Stimulated activated CD8-positive, alpha-beta memory T cell treated with anti-CD3 and anti-CD28 coated beads, Interleukin-2, amount 100 ng/mL, for 1 hour (primary cell): ENCODE measurements at places on chromosomes 4 and X.

DNA sequence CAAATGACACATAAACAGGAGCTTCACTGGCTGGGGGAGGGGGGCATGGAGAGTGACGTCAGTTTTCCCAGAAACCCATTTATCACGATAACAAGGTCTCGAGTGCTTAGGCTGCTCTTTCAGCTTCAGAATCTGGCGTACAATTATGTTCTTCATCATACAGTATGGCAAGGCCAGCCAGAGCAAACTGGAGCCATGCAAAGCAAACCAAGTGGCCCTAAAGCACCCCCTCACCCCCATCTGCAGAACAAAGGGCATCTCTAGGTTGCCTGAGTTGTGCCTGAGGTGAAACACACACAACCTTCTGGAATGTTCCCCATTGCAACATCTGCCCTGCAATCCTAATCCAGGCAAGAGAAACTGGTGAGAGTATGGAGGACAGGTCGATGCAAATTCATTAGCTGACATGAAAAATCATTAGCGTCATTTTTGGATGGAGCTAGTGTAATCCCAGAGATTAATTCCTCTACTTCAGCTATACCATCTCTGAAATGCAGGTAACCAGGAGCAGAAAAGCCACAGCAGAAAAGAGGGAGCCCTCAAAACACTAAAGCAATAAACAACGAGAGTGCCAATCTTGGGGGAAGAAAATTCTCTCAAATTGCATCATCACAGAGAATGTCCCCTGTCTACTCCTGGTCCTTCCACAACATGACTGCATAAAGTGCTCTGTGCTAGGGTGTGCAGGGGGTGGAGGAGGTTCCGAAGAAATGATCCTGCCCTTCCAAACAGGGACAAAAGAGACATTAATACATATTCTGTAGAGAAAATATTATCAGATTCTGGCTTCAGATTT lies 1.8 kb downstream of the SEPTIN6 start:
- no peak for DNase-seq

DNA sequence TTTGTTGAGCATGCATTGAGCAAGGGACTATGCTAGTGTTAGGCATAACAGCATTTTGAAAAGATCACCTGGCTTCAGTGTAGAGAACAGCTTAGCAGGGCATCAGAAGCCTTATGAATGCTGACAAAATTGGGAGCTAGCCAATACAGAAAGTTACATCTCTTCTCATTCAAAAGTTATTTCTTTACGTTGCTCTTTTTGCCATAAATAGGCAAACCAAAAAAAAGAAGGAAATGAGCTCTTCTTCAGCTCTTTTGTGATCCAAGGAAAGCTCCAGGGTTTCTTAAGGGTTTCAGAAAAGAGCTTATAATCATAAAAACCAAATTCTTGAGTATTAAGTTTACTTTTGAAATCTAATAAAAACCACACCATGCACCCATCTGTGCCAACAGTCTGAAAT lies 35.2 kb upstream of the LNX1 start:
- DNase-seq = no peak

- no peak for DNase-seq
These were observed 166.9 kb upstream of the PCDH10 start for GRCh38 chr4:132982151-132982550.

DNA sequence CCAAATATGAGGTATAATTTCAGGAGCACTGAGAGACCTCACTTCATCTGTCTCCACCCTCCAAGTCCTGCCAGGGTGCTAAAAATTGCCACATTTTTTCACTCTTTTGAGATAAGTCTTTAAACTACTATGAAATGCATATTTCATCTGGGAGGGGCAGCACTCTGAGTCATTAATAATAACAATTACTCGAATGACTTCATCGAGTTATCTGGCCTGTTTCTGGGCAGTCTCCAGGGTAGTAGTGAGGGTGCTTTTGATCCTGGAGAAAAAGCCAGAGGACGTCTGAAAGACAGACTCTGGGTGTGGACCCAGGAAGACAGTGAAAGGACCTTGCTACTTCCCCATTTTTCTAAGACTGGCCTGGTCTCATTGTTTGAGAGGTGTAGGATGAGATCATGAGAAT lies 42.3 kb upstream of the SRD5A3 start:
- DNase-seq = no peak

- DNase-seq = no peak
These were observed 30.8 kb upstream of the CD40LG start for GRCh38 chrX:136616987-136617685.

- no peak for DNase-seq
These were observed 1465.7 kb upstream of the DIAPH2 start for GRCh38 chrX:95218976-95219375.

- no peak for DNase-seq
These were observed 35.7 kb upstream of the APLN start for GRCh38 chrX:129690435-129690834.

DNA sequence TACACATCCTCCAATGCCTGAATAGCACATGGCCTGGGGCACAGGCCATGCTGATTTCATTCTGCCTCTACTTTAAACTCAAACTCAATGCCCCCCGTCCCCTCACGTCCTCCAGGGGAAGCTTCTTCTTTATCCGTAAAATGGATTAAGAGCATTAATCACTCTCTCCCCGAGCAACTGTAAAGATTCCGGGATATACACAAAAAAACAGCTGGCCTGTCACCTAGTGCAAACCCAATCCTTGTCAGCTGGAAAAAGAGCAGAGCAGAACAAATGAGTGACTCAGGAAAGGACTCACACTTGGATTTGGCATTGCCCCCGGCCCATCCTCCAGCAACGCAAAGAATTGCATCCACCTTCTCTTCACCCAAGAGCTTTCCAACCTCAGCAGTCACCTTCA lies 7.8 kb downstream of the QDPR start:
- no peak for DNase-seq

- DNase-seq = no peak
These were observed 5.8 kb upstream of the CXCL8 start for GRCh38 chr4:73734530-73735001.

DNA sequence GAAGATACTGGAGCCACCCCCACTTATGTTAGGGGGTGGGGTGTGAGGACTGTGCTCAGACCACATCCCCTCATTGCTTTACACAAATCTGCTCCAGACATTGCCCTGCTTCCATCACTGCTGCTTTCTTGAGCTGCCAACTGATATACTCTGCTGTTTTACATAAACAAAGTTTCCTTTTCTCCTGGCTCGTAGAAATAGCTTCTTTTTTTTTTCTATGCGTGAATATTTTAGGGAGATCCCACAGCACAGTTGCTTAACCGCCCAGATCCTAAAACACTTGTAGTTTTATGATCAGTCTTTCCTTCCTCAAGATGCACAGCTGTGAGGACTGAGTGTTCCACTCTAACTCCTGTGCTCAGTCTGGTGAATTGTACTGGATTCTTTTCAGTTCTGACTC lies 768.4 kb downstream of the PCDH18 start:
- DNase-seq = no peak

GRCh38 chrX:132508834-132509233 lies 20.0 kb upstream of the MBNL3 start:
- DNase-seq = no peak

DNA sequence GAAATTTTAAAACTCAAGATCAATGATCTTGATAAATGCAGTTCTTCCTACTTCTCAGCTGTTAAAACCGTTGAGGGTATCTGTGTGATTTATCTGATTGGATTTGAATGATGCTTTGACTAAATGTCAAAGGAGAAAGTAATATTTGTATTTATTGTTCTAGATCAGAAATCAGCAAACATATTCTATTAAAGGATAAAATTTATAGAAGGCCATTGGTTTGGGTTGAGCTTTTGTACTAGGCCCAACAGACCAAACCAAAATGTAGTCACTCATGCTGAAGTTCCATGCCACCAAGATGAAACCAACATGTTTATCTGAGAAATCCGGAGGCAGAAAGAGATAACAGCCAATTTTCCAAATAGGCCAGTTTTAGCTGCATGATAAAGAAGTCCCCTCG lies 64.5 kb upstream of the BMP2K start:
- no peak for DNase-seq

DNA sequence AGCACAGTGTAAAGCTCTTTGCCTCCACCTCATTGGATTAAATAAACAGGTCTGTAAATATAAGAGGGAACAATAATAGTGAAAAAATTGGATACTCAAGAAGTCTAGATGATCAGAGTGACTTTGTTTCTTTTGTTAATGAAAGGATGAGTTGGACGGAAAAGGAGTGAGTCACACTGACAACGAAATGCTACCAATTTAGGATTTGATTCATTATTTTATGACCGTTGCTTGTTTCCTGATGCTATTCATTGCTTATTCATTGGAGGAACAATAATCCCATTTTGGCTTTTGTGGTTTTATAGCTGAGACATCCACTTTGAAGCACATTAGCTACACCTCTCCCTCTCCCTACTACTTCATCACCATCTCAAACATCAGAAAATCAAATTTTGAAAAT lies 74.4 kb upstream of the DYNLT3 start:
- no peak for DNase-seq

DNA sequence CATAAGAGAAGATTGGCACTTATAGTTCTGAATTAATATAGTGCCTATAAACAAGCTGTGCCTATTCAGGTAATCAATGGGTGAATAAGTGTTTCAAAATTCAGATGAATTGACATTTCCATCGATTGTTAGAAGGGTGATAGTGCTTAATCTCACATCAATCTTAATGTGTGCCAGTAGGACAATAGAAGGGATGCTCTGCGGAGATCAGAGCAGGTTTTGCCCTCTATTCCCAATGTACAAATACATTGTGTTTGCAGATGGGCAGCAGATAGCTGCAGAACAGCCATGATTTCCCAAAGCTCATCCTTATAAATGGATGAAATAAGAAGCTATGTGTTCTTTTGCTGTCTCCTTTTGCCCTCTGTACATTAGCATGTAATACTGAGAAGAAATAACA lies 7.2 kb downstream of the MAB21L2 start:
- DNase-seq = no peak

DNA sequence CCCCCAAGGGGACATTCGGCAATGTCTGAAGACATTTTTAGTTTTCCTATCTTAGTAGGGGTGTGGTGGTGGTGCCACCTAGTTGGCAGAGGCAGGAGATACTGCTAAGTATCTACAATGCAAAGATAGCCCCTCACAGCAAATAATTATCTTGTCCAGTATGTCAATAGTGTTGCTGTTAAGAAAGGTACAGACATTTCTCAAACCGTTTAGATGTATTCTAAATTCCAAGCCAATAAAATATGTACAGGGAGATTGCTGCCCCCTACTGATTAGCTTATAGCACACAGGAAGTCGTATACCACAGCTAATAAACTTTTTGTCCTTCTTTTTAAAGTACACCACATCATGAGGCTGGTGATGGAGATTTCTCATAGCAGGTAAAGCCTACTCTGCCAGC lies 260.5 kb downstream of the TMA16 start:
- no peak for DNase-seq

DNA sequence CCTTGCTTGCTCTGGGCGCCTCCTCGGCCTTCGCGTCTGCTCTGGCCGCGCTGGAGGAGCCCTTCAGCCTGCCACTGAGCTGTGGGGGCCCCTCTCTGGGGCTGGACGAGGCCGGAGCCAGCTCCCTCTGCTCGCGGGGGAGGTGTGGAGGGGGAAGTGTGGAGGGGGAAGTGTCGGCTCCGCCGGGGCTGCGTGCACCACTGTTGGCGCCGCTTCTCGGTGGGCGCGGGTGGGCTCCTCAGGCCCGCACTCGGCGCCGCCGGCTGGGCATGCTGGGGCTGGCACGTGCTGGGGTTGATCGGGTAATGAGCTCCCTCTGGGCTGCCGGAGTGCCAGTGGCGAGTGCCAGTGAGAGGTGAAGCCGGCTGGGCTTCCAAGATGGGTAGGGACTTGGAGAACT lies 116.7 kb downstream of the CPXCR1 start:
- DNase-seq = no peak

GRCh38 chrX:153981771-153982533 lies 9.4 kb downstream of the TMEM187 start:
- peak; percentile 31 for DNase-seq
